EH (cell line): ENCODE measurements at places on chromosomes 2 and 18.

DNA sequence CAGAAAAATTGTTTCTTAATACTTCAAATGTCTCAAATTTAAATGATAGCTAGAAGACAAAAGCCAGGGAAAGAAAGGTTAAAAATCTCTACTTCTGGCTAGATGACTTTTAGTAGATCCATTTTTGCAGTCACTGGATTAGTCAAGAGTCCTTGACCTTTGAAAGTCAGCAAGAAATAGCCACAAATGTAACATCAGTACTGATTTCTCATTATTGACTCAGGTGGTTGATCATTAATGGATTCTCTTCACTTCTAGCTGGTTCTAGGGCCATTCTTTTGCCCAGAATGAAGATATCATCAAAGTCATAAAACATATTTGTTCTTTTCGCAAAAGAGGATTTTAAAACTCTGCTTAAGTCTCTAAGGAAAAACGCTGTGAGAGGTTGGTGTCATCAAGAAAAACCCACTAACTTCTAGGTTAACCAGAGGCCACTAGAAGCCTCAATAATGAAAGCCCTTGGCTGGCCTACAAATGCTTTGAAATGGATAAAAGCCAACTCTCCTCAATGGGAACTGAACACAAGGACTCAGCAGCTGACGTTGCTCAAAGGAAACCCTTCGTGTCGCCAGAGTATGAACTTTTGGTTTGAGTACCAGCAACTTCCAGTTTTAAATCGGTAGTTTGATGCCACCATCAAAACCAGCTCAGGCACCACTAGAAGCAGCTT is 66.3 kb downstream of the IRS1 start:
- no peak for DNase-seq

DNA sequence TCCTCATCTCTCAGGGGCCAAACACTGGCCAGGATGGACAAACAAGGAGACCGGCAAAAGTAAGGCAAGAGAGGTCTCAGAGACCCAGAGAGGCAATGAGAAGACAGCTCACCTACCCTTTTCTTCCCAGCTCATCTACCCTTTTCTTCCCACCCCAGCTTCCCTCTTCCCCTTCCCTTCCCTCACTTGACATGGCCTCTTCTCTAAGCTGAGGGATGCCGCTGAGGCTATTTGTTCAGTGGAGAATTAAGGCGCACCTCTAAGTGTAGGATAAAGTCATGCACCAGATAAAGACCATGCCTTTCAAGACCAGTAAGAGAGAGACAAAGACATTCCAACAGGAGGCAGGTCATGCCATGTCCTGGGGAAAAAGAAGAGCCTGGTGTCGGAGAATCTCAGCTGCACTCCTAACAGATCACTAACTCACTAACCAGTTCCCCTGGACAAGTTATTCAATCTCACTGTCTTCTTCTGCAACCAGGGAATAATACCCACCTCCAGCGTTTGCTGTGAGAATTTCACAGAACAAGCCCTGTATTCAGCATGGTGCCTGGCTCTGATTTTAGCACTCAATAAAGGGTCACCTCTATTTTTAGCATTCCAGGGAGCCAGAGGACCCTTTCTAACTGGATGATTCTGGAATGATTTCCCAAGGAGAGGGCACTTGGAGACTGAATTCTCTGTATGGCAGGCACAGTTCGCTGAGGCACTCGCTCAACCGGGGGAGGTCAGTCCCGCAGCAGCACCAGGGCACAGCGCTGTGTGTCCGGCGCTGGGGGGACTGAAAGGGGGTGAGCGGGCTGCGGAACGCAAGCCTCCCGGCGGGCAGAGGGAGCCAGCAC is 3.0 kb upstream of the FOSL2 start:
- peak; percentile 42 for DNase-seq

DNA sequence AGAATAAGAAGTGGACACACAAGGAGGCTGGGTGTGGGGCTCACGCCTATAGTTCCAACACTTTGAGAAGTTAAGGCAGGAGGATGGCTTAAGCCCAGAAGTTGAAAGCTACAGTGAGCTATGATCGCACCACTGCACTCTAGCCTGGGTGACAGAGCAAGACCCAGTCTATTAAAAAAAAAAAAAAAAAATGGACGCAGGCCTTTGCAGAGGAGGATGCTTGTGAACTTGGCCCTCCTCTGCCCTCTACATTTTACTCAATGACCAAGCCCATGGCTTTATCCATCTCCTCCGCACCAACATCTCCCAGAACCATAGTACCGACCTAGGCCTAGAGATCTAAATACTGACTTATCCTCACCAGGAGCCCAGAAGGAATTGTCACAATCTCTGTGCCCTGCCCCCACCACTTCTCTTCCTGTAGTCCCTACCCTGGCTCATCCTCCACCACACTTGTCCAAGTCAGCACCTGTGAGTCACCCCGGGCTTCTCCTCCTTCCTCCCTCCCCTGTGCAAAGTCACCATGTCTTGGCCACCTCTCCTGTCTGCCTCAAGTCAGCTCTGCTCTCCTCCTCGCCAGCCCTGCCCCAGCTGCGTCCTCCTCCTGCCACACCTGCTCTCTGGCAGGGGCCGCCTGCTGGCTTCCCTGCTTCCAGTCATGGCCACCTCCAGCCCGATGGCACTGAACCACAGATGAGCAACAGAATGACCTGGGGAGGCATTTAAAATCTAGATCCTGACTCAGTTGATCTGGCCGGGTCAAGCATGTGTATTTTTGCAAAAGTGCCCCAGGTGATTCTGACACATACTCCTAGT is 35.8 kb upstream of the ASPRV1 start:
- DNase-seq: peak; percentile 79

DNA sequence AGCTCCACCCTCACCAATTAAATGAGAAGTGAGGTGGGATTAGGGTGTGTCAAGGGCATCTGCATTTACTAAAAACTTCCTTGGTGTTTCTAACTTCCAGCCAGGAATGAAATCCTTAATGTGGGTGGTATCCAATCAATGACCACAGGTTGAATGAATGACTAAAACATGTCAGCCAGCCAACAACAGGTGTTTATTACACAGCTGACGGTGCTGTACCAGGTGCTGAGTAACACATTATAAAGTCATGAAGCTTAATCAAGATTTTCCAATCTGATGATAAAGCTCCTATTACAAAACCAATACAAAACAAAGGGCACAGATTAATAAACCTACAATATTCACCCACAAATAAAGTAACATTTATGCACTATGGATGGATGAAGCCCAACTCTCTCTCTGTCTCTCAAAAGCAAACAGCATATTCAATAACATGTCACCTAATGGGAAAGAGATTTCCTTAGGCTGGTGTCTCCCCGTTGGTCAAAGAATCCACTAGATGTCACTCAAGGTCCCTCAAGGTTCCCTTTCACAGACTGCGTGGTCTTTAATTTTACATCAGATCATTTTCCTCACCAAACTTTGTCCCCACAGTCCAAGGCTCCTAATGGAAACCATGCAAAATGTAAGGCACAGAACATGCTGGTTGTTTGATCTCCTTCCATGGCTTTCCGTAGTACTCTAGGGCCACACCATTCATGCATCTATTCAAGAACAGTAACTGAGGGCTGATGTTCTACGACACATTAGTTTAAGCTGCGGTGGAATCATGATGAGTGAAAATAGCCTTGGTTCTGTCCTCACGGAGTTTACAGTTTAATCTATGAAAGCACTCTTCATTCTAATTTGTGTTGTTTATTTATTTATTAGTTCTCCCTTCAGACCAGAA is 6.4 kb upstream of the PTPN4 start:
- peak; percentile 59 for DNase-seq

GRCh38 chr2:174300114-174300513 is 34.6 kb upstream of the SP9 start:
- peak; percentile 33 for DNase-seq
